GM13977 (cell line): ENCODE measurements at places on chromosomes 6 and 20.

DNA sequence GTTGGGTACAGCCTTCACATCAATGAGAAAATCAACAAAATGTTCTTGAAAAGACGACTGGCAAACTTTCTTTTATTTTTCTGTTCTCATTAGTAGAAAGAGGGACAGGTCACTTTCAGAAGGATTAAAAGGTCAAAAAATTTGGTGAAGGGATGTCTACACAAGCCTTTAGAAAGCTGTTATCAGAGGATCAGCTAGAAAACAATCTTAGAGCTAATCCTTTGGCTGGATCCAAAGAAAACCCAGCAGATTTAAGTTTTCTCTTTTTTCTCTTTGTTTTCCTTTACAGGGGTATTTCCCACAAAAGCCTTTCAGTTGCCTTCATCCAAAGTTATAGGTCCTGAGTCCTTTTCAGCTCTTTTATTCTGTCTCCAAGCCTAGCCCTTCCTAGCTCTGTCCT, 57.3 kb upstream of the EDN1 start:
- no peak for DNase-seq

DNA sequence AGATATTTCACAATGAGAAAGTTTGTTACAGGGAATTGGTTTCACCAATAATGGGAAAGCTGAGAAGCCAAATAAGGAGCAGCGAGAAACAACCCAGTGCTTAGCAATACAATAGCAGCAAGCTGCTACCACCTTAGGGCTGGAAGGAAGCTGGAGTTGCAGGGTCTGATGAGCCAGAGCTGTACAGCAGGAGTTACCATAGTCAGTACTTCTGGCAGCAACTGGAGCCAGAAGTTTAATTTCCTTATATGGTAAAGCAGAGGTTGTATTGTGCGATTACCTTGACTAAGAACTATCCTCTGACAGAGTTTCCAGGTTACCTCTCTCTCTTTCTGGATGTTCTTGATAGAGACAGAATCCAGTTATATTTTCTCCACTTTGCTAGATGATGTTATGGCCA, 137.1 kb upstream of the OLIG3 start:
- peak; percentile 13 for DNase-seq

- no peak for DNase-seq
Measured at GRCh38 chr20:48814633-48815032, 13.2 kb downstream of the PREX1 start.

DNA sequence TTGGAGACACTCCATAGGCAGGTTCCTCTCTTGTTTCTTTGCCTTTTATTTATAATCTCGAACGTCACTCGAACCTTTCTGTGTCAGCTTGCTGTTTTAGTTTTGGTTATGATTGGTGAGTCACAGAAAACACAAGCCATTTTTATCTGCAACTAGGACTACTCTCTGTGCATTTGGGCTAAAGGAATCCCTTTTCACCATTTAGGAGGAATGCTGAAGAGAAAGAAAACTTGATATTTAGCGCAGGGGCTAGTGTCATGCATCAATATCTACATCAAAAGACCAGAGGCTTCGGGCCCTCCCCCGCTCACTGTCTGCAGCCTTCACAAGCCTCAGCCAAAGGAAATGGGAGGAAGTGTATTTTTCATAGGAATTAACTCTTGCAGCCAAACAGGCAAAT, 507.8 kb upstream of the CITED2 start:
- no peak for DNase-seq

GRCh38 chr20:44253528-44253927, 6.4 kb downstream of the GDAP1L1 start:
- DNase-seq: no peak

GRCh38 chr6:28922004-28922820, 1.6 kb downstream of the TRIM27 start:
- no peak for DNase-seq

DNA sequence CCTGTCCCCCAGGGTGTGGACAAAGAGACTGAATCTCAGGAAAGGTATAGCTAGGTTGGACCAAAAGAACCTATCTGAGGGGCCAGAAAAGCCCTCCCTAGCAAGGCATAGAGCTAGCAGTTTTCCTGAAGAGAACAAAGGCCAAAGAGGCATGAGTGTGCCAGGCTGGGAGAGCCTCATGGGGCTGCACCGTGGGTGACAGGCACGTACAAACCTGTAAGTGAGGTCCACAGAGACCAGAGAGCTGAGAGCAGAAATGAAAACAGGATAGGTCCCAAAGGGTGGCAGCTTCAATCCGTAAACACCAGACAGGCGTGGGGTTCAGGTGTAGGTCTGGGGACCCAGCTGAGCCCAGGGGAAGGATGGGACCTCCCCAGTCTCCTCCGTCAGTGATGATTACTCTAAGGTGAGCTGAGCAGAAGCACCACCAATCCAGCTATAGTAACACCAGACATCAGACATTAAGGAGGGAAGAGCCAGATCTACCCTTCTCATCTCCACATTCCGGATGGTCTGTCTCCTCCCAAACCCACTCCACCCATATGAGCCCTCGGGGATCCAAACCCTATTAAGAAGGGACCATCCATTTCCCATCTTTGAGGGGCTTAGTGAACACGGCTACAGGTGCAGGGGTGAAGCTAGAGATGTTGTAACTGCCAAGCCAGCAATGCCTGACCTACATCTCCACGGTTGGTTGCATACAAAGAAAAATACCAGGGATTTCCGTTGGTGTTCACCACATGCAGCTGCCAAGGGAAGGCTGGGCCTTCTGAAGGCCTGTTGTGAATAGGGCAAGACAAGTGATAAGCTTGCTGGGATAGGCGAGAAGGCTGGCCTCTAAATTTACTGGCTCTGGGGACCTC, 38.3 kb downstream of the BCL2L1 start:
- no peak for DNase-seq

- DNase-seq: no peak
Measured at GRCh38 chr6:79778816-79779215, 147.7 kb downstream of the SH3BGRL2 start.

DNA sequence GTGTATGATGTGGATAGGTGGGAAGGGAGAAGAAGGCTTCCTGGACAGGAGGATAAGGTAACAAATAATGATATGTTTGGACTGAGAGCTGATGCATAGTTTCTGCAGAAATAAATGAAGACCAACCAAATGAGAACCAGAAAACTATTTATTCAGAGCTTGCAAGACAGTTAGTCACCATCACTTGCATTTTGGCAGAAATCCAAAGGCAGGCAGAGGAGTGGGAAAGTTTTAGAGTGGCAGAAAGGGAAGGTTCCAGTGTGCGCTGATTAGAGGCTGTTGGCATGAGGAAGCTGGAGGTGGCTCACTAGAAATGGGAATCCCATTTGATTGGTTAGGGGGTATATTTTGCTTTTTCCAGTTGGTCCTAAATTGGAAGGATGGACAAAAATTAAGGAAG, 13.0 kb upstream of the F13A1 start:
- DNase-seq: no peak

GRCh38 chr6:2296781-2297180, 51.4 kb upstream of the GMDS start:
- DNase-seq: no peak

DNA sequence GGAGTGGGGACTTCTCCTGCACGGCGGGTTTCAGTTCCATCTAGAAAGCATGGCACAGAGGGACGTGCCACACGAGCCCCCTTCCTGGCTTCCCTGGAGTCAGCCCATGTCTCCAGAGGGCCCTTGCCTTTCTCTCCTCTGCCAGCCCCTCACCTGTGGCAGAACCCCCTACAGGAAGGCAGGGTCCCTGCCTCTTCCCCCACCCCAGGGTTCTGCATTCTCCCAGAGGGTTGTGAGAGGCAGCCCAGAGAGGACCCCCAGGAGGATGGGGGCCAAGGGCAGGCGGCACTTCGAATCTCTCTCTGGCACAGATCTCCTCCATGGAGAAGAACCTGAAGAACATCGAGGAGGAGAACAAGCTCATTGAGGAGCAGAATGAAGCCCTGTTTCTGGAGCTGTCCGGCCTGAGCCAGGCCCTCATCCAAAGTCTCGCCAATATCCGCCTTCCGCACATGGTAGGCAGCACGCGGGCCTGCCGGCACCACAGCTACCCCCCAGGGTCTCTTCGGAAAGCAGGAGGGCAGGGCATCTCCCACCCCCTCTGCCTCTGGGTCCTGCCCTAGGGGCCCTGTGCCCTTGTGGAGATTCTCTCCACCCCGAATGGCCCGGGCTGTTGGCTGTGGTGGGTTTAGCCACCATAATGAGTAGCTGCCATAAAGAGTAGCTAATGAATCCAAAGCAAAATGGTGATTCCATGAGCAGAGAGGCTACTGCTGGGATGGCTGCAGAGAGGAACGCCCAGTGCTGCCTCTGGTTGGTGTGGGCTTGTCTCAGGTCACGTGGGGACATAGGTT, 15.9 kb upstream of the PCMTD2 start:
- DNase-seq: no peak

- no peak for DNase-seq
Measured at GRCh38 chr6:43436577-43437282, 9.4 kb downstream of the ABCC10 start.

DNA sequence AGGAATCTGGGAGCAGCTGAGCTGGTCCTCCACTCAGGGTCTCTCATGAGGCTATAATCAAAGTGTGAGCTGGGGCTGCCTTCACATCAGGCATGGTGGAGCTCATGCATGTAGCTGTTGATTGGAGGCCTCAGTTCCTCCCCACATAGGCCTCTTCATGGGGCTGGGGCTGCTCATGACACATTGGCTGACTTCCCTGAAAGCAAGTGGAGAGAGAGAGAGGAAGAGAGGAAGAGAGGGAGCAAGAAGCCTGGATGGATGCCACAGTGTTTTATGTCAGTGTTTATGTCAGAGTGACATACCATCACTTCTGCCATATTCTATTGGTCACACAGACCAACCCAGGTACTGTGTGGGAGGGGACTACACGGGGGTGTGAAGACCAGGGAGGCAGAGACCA, 43.8 kb downstream of the EYA2 start:
- no peak for DNase-seq

GRCh38 chr20:50788045-50788991, 6.5 kb upstream of the BCAS4 start:
- DNase-seq: no peak

DNA sequence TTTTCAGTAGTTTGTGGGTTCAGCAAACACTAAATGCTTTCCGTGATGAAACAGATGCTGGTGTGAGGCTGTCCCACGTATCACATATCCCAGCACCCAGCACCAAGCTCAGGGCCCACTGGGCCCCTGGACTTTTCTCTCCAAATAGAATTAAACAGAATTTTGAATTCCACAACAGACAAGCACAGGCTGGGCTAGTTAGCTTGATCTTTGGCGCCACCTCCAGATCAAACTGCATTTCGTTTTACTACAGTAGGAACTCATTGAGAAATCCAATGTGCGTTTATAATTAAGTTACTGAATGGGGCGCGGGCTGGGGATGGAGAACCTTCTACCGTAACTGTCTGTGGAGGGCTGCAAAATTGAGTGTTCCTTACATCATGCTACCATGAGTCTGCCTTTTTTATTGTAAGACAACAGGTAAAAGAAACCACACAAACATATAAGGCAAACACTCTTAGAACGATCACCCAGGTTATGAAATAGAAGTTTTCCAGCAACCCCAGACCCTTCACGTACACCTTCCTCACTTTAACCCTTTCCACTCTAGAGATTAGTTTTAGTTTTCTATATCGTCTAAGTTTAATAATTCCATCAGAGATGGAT, 107.8 kb downstream of the ZFP64 start:
- peak; percentile 68 for DNase-seq

- no peak for DNase-seq
Measured at GRCh38 chr6:5638666-5639065, 368.1 kb downstream of the NRN1 start.

GRCh38 chr6:150299873-150300485, 68.8 kb upstream of the IYD start:
- DNase-seq: no peak

- DNase-seq: no peak
Measured at GRCh38 chr6:20437639-20438038, 36.0 kb downstream of the E2F3 start.

- DNase-seq: no peak
Measured at GRCh38 chr6:119241111-119241465, 108.5 kb downstream of the MAN1A1 start.

DNA sequence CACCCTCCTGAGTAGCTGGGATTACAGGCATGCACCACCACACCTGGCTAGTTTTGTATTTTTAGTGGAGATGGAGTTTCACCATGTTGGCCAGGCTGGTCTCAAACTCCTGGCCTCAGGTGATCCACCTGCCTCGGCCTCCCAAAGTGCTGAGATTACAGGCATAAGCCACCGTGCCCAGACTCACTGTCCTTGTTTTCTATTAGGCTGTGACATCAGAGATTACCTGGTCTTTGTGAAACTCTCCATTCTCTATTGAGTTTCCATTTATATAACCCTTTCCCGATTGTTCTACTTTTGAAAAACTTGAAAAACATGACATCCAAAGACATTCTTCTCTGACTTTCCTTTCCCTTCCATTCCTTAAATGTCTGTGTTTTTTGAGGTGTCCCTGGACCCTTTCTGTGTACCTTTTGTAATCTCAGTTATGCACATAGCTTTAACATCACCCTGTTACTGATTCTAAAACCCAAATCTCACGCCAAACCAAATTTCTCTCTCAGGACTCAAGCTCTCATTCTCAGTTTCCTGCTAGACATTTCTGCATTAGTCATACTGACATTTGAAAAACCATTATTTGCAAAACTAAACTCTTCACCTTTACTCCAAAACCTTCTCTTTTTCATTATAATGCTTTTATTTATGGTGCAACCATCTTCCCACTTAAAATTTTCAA, 137.0 kb downstream of the KHDC1L start:
- DNase-seq: peak; percentile 11

- no peak for DNase-seq
Measured at GRCh38 chr20:13251106-13251903, 30.2 kb downstream of the ISM1 start.

DNA sequence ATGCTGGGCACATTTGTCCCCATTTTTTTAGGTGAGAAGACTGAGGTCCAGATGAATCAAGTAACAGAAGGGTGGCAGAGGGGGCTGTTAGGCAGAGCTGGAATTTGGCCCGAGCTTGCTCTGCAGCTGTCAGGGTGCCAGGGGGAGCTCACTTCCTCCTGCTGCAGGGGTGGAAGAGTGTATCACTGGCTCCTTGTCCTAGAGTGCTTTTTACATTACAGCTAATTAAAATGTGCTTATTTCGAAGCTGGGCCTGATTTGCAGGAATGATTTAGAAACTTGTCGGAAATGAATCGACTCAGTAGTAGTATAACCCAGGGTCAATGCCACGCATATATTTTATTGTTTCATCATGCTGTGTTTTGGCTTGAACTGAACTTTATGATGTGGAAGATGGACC, 11.1 kb downstream of the TOX2 start:
- no peak for DNase-seq

DNA sequence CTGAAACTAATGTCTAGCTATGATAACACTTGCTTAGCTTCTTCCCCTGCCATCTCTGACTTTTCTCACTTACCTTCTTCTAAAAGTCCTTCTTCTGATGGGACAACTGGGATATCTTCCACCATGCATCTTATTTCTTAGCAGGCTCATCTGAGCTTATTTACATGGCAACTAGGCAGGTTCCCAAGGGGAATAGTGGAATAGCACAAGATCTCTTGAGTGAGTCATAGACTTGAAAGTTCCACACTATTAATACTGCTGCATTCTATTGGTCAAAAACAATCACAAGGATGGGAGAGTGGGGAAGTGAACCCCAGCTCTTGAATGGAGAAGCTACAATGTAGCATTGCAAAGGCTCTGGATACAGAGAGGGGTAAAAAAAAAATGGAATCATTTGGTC, 142.1 kb downstream of the HAO1 start:
- DNase-seq: no peak

- no peak for DNase-seq
Measured at GRCh38 chr6:101086473-101086872, 205.3 kb upstream of the ASCC3 start.
